BJ (cell line): ENCODE measurements at places on chromosomes 3 and 15. TPM values are rescaled to one million over a fixed set of nuclear protein-coding genes. Genes with fewer than 3 reads are reported as not detected.

GRK7 gene
- not detected in 2 replicates for polyA plus RNA-seq

DNA sequence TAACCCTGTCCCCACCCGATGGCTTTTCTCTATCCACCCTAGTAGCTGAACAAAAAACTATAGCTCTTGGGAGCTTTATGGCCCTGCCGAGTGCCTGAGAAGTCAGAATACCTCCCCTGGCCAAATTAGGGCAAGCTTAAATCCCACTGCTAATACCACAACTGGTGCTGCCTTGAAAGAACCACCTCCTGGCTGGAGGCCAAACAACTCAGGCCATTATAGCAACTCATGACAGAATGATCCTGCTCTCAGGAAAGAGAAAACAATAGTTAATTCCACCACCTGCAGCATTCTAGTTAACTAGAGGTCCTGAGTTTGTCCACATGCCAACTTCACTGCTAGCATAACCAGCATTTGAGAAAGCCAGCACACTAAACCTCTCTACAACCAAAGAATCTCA is 123.2 kb downstream of the RTP4 start:
- DNase-seq: no peak

GP5 gene
- 0.02 TPM in 1 of 2 replicates, not detected in the other for polyA plus RNA-seq

CCR1 gene
- not detected in 2 replicates for polyA plus RNA-seq

GRCh38 chr3:150783920-150784746 is 21.2 kb upstream of the SIAH2 start:
- no peak for DNase-seq

DNA sequence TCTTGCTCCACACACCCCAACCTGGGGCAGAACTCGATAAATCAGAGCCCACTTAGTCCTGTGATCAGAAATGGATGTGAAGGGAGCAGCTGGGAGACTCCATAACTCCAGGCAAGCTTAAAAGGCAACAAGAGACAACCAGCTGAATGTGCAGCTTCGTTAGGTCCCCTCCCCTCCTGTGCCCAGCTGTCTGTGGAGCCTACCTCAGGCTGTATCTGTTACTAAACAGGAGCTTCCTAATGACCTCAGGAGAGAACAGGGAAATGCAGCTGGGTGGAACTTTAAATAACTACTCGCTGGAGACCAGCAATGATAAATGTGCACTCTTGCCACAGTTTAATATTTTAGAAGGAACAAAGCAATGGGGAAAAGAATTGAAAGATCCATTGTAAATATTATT is 25.9 kb downstream of the SLC9A9 start:
- no peak for DNase-seq
